T1000 (cell line): ENCODE measurements at places on chromosomes 6 and 20.
A peak's percentile ranks its signal among the peaks of the same experiment; 100 is the strongest.

GRCh38 chr6:118902726-118903125 is 8.8 kb downstream of the ASF1A start:
- DNase-seq, result no peak

- no peak for DNase-seq
Measured at GRCh38 chr6:45569210-45569945, 191.6 kb upstream of the SUPT3H start.

- no peak for DNase-seq
Measured at GRCh38 chr20:56376331-56376730, 15.7 kb downstream of the AURKA start.

GRCh38 chr6:107413966-107414645 is 45.3 kb downstream of the PDSS2 start:
- DNase-seq, result no peak

- no peak for DNase-seq
Measured at GRCh38 chr20:37142708-37143107, 36.4 kb upstream of the RPN2 start.

DNA sequence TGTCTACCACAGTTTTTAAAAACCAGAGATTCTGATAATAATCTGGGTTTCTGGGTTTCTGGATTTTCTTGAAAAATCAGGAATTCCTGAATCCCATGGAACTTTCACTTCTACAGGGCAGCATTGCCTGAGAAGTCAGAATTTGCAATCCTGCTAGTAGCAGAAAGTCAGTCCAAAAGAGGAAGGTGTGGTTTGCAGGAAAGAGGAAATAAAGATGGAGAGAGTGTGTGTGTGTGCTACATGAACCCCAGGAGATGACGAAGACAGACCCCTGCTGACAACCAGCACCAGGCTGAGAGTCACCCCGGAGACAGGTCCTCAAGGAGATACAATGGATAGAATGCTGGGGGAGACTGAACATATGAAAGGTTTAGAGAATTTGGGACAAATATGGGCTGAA is 44.9 kb downstream of the PRND start:
- no peak for DNase-seq

DNA sequence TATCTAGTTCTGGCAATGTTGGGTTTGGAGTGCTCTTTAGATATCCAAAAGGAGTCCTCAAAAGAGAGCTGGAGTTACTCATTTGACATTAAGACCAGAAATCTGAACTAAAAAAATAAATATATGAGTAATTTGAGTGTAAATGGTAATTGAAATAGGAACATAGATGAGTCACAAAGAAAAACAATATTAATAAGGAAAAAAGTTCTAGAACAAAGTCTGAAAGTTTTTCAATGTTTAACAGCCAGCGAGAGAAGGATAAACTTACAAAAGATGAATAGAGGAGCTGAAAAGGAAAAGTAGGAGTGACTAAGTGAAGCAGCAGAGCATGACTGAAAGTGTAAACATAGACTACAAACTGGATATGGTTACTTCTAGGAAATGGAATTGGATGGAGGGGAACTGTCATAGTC is 46.8 kb downstream of the EPM2A start:
- no peak for DNase-seq

GRCh38 chr20:36462440-36463211 is 78.7 kb upstream of the MYL9 start:
- DNase-seq, result no peak

GRCh38 chr20:44080646-44081267 is 106.2 kb downstream of the JPH2 start:
- peak; percentile 78 for DNase-seq

GRCh38 chr20:10947726-10948125 is 273.9 kb upstream of the JAG1 start:
- DNase-seq, result no peak

DNA sequence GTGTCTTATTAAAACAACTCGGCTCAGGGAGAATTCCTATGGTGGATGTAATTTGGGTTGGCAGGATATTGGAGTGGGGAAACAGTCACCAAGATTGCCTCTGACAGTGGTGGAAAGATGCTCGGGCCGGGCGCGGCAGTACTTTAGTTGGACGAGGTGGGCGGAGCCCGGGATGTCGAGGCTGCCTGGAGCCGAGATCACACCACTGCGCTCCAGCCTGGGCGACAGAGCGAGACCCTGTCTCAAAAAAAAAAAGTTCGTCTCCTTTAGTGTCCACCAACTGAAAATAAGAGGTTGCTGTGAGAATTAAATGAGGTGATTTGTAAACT is 621 bp downstream of the NOL7 start:
- no peak for DNase-seq

DNA sequence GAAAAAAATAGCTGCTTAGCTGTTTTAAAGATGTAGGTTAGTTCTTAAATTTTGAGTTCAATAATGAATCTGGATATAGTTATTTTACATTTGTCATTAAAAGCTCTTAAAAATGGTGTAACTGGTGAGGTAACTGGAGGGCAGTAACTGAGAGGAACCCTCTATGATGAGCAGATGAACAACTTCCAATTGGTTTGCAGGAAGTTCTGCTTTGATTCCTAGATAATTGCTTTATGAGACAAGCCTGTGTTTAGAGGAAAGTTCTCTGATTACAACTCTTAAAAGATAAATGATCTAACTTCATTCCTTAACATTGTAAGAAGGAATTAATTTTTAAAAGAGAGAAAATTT is 8.5 kb downstream of the MYLIP start:
- no peak for DNase-seq

- no peak for DNase-seq
Measured at GRCh38 chr20:58011947-58012610, 216.4 kb downstream of the ANKRD60 start.

DNA sequence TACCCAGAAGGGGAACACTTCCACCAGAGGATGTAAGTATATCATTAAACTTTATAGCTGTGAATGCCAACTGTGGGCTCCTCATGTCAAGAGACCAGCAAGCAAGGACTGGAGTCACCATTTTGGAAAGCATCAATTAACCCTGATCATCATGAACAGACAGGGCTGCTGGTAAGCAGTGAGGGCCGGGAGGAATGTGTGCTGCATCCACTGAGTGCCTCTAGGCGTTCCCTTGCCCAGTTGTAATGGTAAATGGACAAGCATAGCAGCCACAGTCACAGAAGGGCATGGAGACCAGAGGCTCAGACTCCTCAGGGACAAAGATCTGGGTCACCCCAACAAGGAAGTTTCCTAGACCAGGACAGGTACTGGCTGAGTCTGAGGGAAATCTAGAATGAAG is 23.6 kb downstream of the LINC00237 start:
- no peak for DNase-seq

GRCh38 chr6:3370361-3371221 is 86.3 kb downstream of the SLC22A23 start:
- DNase-seq, result no peak

DNA sequence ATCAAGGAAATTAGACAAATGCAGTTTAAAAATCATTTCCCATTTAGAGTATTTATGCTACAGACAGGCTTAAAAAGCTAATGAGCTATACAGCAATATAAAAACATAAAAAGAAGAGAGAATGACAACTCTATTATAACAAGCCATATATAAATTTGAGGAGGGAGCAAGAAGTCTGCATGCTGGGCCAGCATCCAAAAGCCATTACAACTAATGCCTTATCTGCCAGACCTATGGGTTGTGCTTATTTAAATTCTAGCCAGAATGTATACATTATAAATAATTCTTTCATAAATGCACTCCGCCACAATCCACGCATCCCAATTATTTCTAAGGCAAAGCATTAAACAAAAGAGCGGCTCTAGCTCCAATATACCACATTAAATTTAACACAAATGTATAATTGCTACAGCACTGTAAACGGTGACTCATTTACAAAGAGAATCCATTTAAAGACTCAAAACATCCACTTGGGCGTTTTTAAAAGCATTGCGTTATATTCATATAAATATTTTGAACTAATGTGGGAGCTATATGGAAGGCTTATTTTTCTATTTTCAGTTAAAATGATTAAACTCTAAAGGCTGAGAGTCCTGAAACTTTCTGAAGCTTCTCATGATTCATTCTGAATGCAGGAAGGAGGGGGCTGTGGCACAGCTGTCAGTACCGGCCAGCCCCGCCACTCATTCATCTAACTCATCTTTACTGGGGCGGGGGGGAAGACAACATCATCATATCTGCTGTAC is 37.7 kb upstream of the RAB22A start:
- DNase-seq, result no peak

GRCh38 chr20:63473555-63474449 is 1.3 kb upstream of the KCNQ2 start:
- DNase-seq, result no peak

DNA sequence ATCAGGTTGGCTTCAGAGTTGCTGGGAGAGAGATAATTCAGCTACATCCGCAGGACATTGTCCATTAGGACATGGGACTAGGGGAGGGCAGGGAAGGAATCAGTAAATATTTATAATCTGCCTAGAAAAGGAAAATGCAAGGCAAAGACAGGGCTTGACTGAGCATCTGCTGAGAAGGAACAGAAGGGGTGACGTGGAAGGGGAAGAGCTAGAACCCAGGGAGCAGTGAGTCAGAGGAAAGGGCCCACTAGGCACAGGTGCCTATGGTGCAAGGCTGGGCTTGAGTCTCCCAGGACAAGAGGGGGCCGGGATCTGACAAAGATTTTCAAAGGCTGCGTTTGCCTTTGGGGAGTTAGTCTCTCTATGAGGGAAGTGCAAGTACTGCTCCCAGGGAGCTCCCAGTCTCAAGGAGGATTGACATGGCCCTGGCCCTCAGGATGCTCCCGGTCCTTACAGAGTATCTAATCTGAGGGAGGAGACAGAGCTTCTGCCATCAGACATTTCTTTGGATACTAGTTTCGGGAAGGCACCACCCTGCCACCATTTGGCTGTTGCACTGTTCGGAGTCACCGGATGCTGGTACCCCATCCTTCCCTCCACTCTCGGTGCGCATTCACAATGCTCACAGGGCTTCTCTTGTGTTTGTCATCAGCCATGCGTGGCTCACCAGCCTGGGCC is 21.9 kb downstream of the VEGFA start:
- no peak for DNase-seq

DNA sequence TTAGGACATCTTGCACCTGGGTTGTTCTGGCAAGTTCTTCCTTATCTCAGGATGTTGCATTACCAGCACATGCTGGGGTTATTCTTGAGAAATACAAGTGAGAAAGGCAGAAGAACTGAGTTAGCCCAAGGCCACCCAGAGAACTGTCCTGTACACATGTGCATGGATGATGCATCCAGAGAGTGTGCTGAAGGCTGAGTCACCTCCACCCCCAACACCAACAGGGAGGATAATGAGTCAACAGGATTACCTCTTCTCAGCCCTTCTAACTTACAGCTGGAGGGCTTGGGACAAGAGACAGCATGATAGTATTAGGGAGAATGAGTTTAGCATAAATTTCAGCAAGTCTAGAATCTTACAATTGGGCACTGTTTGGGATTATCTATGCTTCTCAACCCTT is 8.5 kb downstream of the SCGN start:
- no peak for DNase-seq

- peak; percentile 66 for DNase-seq
Measured at GRCh38 chr6:106858653-106859092, 115.9 kb downstream of the CD24 start.

GRCh38 chr6:11423072-11423471 is 114.5 kb upstream of the TMEM170B start:
- DNase-seq, result no peak

- no peak for DNase-seq
Measured at GRCh38 chr6:111096246-111096645, 8.9 kb downstream of the SLC16A10 start.

DNA sequence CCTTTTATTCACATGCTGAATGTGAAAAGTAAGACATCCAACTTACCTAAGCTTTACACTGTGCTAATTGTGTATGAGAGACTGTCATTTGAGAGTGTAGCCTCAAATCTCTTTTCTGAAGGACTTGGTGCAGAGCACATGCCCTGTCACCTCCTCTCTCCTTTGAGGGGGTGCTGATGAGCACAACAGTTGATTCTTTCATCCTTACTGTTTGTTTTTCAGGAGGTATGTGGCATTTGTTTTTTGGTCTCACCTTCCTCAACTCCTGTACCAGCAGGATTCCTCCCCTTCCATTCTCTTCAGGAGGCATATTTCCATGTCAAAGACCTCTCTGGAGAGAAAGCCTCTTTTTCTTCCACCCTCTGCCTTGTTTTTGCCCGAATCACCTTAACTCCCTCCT is 252.6 kb upstream of the CITED2 start:
- no peak for DNase-seq

DNA sequence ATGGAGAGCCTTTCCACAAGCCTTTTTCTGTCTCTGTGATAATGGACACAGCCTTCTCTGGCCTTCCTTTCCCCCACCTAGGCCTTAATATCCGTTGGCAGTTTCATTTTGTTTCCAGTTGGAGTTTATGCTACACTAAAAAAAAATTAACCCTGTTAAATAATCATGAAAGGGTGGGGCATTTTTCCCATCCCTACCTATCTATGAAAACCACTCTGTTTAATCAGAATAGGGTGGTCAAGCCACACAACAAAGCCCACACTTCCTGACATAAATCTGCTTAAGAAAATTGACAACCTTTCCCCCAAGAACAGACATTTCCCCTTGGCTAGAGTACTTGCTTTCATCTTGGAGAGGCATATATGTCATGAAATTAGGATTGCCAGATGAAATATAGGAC is 14.2 kb downstream of the TXLNB start:
- DNase-seq, result no peak

- no peak for DNase-seq
Measured at GRCh38 chr6:143601504-143601903, 76.3 kb upstream of the PHACTR2 start.

DNA sequence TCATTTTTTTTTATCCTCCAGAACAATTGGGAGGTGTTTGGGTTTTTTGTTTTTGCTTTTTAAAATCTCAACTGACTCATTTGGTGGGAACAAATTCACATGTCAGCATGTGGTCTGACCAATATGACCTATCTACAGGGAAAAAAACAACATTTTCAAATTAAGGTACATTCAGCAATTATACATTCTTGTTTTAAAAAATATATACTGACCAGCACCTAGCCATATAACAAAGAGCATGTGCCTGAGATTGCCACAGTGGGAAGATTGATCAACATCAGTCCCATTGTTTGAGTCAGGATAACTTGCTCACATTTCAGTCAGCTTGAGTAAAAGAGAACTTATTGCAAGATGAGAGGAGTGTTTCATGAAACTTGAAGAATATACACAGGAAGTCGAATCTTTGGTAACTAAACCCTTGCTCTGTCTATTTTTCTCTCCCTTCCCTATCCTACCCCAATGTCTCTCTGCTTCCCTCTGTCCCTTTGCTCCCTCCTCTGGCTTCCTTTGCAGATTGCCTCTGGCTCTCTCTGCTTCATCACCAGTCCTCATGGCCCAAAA is 163.2 kb upstream of the TAB2 start:
- no peak for DNase-seq

- no peak for DNase-seq
Measured at GRCh38 chr6:124994648-124995047, 32.4 kb downstream of the RNF217 start.

DNA sequence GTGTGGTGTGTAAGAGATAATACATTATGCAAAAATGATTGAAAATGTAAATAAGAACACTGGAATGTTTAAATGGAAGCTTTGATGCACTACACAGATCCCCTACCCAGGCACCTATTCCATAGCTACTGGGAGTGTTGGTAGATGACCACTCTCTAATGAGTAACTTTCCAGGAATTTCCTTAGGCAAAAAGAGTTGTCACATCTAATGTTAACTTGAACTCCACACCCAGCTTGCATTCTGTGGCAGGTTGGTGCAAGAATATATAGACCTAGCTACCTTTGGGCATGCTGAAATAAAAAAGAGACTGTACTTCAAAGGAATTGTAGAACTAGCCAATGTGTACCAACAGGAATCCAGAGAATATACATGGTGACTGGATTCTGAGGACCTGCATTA is 1254.2 kb upstream of the EYS start:
- no peak for DNase-seq
